Stimulated activated CD4-positive, alpha-beta T cell treated with anti-CD3 and anti-CD28 coated beads, Interleukin-4, amount 100 ng/mL, for 4 hours (primary cell): ENCODE measurements at places on chromosomes 11 and 22.

GRCh38 chr22:23823331-23823791, 15.4 kb downstream of the DERL3 start:
- DNase-seq, result no peak

DNA sequence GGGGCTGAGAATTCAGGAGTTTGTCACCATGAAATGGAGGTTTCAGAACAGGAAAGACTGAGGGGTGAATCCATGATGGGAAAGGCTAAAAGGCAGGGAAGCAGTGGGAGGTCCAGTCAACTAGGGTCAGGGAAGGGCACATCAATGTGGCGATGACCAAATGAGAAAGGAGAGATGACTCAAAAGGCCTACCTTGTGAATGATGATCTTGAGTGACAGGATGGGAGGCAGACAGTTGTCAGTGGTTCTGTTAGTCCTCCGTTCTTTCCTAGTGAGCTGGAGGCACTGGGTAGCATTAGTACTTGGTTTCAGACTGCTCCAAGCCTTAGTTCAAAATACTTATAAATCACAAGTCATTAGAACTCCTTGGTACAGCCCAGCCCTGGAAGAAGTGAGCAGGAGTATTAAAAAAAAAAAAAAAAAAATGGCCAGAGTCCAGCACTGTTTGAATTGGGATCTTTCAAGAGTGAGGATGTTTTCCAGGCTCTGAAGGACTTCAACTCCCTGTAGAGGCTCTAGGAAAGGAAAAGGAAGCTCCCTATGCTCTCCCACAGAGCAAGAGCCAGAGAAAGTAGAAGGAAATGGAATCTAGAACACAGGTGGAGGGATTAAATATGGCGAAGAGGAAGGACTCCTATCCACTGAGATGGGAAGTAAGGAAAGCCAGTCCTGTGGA, 8.3 kb upstream of the DCHS1 start:
- DNase-seq, result no peak

DNA sequence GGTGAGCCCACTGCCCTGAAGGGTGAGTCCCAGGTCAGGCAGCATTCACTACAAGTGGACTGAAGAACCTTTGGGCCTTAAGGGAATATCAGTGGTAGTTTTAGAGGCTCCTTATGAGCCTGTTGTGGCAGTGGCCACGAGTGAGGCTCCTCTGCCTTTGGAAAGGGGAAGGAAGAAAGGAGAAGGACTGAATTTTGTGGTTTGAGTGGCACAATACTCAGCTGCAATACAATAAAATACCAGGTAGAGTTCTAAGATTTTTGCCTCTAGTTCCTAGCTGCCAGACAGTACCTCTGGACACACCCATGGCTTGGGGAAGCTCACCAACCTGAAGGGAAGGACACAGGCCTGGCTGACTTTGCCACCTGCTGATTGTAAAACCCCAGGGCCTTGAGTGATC, 260.9 kb downstream of the DYNC2H1 start:
- DNase-seq, result no peak

DNA sequence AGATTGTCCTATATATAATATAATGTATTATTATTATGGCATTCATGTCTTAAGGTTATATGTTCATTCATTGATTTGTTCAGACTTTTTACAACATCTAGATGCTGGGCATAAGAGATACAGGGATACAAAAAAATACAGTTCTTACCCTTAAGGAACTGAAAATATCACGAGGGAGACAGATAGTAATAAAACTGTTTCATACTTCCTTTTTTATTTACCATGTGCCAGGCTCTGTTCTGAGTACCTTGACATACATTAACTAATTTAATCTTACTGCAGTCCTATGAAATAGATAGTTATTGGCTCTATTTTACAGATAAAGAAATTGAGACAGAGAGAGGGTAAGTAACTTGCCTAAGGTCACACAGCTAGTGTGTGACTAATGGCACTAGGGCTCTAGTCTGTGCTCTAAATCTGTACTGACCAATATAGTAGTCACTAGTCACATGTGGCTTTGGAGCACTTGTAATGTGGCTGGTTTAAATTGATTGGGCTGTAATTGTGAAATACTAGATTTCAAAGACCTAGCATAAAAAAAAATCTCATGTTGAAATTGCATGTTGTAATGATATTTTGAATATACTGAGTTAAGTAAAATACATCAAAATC, 21.3 kb downstream of the TRIM44 start:
- DNase-seq, result no peak

DNA sequence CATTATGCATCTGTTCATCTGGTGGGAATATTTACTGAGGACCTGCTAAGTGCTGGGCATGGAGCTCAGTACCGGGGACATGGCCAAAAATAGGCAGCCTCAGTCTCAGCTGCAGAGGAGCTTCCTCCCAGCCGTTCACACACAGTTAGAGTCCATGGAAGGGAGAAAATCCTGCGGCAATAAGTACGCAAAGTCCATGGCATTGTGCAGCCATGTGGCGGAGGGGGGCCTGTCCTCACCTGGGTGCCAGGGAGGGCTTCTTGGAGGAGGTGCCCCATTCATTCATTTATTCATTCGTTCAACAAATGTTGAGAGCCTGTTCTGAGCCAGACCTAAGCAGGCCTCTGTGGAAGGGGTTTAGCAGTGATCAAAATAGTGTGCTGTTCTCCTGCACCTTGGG, 59.3 kb upstream of the ANO1 start:
- DNase-seq, result no peak

DNA sequence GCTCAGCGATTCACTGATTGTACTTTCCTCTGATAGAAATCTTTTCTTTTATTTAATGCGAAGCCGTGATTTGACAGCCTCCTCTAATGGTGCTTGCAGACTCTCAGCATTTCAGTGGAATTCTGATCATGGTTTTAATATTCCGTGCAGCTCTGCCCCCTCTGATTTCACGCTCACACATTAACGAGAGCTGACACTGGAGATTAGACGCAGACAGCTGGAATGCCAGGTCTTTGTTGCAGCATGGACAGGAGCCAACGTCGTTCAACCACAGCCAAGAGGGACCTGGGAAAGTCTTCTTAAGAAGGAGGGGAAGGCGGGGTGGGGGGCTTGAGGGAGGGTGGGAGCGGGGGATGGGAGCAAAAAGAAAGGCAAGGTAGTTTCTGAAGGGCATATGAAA, 186.4 kb downstream of the BLID start:
- DNase-seq, result no peak

GRCh38 chr11:72626414-72626936, 47.7 kb downstream of the PDE2A start:
- no peak for DNase-seq

- DNase-seq, result no peak
These were observed 658.2 kb downstream of the NTM start for GRCh38 chr11:132028380-132029240.

DNA sequence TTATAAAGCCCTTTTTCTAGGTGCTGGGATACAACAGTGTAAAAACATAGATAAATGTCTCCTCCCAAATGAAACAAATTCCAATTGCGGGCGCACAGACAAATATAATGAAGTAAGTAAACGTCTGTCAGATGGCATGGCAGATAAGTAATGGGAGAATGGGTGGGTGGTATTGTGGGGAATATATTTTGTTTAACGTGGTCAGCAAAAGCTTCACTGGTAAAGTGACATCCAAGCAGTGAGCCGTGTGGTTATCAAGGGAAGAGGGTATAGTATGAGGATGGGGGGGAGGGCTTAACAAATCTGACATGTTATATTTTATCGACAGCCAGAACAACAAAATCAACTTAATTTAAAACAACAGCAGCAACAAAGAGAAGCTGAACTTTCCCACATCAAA, 1.2 kb downstream of the SVIP start:
- DNase-seq, result no peak

GRCh38 chr11:71504531-71504930, 22.5 kb upstream of the KRTAP5-7 start:
- DNase-seq, result no peak

DNA sequence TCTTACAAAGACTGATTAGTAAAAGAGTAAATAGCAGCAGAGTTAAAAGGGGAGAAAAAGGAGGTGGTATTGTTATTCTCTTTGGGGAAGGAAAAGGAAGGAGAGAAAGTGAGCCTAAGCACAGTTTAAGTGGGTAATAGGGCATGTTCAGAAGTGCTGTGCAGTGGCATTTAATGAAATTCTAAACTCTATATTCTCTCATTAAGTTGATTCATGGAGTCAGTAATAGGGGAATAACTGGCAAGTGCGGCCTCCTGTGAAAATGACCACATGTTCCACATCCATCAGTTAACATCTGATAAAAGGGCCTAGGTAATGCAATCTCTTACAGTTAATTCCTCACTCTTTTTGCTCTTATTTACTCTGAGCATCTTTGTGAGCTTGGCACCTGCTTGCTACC, 516.7 kb downstream of the JRKL start:
- DNase-seq, result no peak

DNA sequence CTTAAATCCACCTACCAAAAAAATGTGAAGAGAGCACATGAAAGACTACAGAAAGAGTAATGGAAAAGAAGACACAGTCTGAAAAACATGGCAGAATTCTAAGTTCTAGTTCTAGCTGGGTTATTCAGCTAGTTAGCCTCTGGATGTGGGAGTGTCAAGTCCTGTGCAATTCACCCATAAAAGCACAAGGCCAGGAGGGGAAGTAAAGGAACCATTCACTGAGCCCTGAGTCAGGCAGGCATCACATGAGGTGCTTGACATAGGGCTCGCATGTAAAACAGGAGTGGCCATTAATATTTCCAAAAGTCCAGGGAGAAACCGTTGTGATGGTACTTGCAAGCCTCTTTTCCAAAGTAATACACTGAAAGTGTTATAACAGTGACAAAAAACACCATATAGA, 103.7 kb downstream of the GAB2 start:
- DNase-seq, result no peak

GRCh38 chr11:35166369-35167360, 27.7 kb downstream of the CD44 start:
- no peak for DNase-seq
